Posterior cingulate gyrus (tissue), 11 donors: ENCODE measurements at places on chromosomes 1 and 21.

DNA sequence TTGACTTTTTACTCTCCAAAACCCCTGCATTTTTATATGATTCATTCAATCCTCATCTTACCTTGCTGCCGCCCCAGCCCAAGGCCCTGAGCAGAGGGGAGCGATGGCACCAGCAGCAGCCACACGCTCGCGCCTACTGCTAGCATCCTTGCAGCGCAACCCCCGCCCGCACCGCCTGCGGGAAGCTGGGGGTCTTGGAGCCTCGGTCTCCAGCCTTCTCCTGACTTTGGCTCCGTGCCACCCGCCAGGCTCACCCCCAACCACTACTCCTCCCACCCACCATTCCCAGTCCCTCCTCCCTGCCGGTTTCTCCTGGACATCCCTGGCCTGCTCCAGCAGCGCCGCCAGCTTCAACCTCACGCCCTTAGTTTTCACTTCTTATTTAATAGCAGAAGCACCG, 76.6 kb downstream of the RPE65 start:
- no peak for DNase-seq

- DNase-seq: peak; percentile 90
Observed at GRCh38 chr1:18875107-18875795, 15.8 kb upstream of the TAS1R2 start.

- DNase-seq: no peak
Observed at GRCh38 chr1:236016782-236017400, 48.0 kb downstream of the NID1 start.

- DNase-seq: no peak
Observed at GRCh38 chr21:18940791-18941190, 537.2 kb upstream of the TMPRSS15 start.

GRCh38 chr1:31792541-31792940, 23.3 kb downstream of the SPOCD1 start:
- DNase-seq: no peak

DNA sequence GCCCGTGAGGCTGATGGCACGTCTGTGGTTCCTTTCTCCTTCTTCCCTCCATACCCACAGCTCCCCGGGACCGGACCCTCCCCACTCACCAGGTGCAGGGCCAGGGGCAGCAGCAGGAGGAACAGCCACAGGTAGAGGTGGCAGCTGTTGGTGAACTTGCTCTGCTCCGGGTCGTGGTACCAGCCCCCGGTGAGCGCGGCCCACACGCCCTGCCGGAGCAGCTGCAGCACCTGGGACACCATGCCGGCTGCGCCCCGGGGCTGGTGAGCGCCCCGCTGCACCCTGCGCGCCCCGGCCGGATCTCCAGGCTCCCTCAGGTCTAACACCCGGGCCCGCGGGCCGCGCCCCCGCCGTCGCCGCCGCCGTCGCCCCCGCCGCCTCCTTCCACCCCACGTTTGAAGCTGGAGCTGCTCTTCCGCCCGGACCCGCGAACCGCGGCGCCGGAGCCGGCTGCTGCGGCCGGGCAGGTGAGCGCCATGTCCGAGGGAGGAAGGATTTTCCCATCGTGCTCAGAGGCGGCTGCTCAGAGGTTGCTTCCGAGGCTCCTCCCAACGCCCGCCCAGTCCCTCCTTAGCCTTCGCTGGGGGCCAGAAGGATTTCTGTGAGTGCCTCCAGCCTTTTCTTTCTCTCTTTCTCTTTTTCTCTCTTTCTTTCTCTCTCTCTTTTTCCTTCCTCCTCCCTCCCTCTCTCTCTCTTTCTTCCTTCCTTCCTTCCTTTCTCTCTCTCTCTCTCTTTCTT, at the start of gene PCNX2:
PCNX2 (minus strand) TSS at position 489 of the 738 bp plus-strand sequence; CDS start at position 242, 247 bp downstream.
- peak; percentile 96 for DNase-seq

- no peak for DNase-seq
Observed at GRCh38 chr1:162697140-162697895, 65.1 kb downstream of the DDR2 start.

GRCh38 chr1:189499736-189500135, 977.9 kb downstream of the BRINP3 start:
- no peak for DNase-seq

DNA sequence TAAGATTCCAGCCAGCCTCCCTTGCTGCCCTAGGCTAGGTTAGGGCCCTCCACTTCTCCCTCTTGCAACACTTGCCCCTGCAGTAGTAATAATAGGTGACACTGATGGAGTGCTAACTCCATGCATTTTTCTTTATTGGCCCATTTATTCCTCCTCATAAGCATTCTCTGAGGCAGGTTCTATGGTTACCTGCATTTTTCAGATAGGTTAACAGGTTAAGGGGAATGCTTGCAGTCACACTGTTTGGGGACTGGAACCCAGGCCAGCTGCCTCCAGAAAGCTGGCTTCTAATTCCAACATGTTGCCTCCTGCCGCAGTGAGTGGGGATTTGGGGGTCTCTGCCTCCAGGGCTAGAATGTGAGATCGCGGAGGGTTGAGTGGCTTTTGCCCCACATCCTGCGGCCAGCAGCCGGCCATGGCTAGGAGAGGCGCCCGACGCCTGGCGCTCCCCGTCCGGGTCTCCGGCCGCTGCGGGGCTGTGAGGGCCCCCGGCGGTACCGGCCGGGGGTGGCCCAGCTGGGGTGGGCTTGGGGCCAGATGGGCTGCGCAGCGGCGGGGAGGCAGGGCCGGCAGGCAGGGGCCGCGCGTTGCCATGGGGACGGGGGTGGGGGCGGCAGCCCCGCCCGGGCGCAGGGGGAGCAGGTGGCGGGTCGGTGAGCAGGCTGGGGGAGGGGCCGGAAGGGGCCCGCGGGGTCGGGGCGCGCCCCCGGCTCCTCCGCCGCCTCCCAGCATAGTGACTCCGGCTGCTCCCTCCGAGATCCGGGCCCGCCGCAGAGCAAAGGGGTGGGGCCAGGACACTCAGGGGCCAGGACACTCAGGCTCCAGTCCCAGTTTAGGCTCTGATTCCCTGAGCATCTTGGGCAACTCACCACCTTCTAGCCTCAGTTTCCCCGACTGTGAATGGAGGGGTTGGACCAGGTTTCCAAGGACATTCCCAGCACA, 68.4 kb upstream of the SSBP3 start:
- DNase-seq: no peak

DNA sequence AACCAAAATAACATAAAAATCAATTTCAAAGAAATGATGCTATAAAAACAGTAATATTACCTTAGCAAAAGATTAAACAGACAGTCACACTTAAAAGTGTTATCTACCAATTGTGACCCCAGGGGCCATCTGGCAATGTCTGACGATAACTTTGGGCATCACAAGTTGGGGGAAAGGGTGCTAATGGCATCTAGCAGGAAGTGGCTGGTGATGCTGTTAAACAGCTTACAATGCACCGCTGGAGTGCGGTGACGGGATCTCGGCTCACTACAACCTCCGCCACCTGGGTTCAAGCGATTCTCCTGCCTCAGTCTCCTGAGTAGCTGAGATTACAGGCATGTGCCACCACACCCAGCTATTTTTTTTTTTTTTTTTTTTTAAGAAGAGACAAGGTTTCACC, 27.6 kb downstream of the NUP133 start:
- DNase-seq: no peak

GRCh38 chr21:31395791-31396190, 51.7 kb upstream of the TIAM1 start:
- DNase-seq: no peak

GRCh38 chr1:27592931-27593677, 10.8 kb downstream of the AHDC1 start:
- no peak for DNase-seq

- no peak for DNase-seq
Observed at GRCh38 chr1:41853907-41854306, 64.8 kb downstream of the HIVEP3 start.

- DNase-seq: no peak
Observed at GRCh38 chr1:221104596-221104995, 225.4 kb downstream of the HLX start.

DNA sequence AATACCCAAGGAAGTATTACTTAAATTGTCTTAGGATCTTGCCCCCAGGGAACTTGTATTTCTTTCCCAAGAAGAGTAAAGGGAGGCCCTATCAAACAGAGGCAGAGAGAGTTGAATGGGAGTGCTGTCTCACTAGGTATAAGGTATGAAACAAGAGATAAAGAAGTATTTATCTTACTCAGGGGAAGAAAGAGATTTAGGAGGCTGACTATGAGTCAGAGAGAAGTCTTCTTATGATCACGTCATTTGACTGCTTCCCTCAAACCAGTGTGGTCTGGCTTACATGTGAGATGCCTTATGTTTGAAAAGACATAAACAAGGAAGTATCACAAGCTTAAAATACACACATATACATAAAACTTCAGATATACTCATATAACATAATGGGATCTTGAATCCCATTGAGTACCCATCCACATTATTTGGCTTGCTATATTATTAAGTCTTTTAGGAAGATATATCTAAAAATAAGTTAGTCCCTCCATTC, 29.6 kb downstream of the DUSP10 start:
- DNase-seq: no peak

- no peak for DNase-seq
Observed at GRCh38 chr21:46667741-46668380, 32.4 kb downstream of the PRMT2 start.

GRCh38 chr1:201763455-201764140, 65.4 kb upstream of the IPO9 start:
- DNase-seq: no peak

- peak; percentile 55 for DNase-seq
Observed at GRCh38 chr1:55155522-55155921, 59.6 kb downstream of the USP24 start.

GRCh38 chr1:170853302-170853701, 82.0 kb upstream of the MROH9 start:
- no peak for DNase-seq

GRCh38 chr1:3771108-3772026, 1.2 kb upstream of the SMIM1 start:
- no peak for DNase-seq

DNA sequence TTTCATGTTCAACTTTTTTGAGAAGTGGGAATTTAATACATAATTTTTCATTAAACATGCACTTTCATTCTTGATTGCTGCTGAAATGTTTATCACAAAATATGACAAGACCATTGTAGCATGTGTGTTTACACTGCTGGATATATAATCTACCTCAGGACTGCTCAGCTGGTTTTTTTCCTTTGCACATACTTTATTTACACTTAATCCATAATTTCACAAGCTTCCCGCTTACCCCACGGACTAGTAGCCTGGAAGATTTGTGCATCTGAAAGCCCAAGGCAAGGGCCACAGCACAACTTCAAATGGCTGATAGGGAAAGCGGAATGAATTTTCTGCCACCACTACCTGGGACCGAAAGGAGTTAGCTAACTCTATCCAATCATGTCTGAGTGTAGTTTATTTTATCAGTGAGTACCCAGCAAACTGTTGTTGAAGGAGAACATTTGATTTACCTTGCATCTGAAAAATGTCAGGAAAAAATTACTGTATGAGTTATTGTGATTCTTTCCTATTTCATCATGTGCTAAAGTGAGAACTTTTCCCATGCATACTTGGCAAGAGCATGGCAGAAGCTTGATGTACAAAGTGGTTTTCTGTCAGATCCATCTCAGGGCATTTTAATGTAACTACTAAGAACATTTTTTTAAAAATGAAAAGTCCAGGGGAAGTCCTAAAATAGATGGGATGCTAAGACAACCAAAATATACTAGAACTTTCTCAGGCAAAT, 558.2 kb upstream of the USP24 start:
- no peak for DNase-seq

DNA sequence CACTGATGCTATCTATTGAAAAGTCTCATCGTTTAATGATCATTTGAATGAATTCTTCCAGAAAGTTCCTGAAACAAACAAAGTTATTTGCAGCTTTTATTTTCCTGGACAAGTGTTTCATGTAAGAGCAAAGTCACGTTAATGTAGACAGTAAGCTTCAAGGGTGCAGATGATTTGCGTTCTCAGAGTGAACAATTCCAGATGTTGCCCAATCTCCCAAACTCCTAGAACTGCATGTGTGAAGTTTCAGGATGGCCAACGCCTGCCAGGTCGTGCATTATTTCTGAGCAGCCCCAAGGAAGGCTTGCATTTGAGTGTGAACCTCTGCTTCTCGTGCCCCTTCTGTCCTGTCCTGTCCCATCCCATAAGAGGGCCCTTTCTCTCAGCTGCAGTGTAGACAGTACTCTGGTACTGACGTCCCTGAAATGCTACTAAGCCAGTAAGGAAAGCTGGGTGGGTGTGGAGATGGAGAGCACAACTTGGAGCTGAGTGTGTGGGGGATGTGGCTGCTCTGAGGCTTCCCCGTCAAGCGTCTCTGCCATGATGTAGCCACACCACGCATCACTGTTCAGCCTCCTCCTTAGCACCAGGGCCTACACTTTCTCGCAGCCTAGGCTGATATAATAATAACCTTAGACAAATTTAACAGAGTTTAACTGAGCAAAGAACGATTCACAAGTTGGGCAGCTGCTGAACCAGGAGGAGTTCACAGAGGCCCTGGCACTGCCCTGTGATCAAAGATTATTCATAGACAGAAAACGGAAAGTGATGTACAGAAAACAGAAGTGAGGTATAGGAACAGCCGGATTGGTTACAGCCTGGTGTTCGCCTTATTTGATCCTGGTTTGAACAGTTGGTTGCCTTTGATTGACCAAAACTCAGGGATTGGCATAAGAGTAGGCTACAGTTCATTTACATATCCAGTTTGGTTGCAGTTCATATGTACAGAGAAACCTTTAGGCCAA, 50.4 kb downstream of the RHOU start:
- DNase-seq: no peak

GRCh38 chr1:56025942-56026341, 553.4 kb downstream of the PLPP3 start:
- no peak for DNase-seq

GRCh38 chr1:160206036-160206389, 829 bp downstream of the PEA15 start:
- DNase-seq: no peak

GRCh38 chr1:204983881-204984280, 59.1 kb upstream of the CNTN2 start:
- no peak for DNase-seq

- DNase-seq: no peak
Observed at GRCh38 chr1:53574621-53575020, 115.4 kb downstream of the DMRTB1 start.

DNA sequence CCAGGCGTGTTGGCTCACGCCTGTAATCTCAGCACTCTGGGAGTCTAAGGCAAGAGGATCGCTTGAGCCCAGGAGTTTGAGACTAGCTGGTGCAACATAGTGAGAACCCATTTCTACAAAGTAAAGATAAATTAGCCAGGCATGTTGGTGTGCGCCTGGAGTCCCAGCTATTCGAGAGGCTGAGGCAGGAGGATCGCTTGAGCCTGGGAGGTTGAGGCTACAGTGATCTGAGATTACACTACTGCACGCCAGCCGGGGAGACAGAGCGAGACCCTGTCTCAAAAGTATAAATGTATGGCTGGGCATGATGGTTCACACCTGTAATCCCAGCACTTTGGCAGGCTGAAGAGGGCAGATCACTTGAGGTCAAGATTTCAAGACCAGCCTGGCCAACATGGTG, 51.5 kb upstream of the LBR start:
- no peak for DNase-seq

- DNase-seq: no peak
Observed at GRCh38 chr1:62386351-62387121, 50.3 kb upstream of the USP1 start.

- DNase-seq: no peak
Observed at GRCh38 chr1:110433213-110433612, 17.7 kb upstream of the PROK1 start.

DNA sequence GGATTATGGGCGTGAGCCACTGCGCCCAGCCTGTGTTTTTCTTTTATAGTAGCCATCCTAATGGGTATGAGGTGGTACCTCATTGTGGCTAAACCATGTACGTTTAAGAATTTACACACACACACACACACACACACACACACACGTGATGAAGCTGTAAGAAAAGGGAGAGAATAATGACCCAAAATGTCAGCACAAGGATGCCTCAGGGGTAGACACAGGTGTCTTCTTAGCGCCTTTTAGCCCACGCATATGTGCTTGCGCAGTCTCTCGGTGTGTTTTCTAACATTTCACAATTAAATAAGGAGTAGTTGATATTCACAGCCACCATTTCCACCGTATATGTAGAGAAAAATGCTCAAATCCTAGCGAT, 782 bp upstream of the PFKL start:
- no peak for DNase-seq
